ENCODE measurements at places on chromosomes 5 and 9.

DNA sequence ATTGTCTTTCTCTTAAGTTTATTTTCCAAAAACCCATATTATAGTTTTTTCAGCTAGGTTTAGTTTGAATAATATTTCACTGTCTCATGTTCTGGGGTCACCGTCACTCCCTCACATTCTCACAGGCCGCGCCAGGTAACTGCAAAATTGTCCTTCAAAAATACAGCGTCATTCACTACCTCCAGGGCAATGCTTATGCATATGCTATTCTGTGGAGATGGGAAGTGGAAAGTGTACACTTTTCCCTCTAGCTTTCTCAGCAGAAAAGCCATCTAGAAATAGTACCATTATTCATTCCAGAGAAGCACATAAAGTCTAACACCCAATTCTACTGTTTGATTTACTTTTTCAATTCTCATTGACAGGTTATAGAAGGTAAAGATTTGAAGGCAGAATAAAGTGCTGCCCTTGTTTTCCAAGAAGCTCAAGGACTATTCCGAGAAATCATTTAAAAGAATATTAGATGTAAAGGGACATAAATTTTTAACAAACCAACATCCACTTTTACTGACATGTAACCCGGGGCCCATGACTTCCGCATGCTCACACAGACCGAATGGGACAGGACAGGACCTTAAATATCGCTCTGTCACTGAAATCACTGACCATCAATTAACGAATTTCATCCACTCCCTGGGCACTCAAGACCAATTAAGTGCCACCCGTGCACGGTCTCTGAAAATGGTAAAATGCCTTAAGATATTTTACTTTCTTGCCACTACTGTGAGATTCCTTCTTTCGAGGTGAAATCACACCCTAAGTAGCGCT, 720 bp downstream of the NUDT12 start:
- DNase-seq, result no peak

DNA sequence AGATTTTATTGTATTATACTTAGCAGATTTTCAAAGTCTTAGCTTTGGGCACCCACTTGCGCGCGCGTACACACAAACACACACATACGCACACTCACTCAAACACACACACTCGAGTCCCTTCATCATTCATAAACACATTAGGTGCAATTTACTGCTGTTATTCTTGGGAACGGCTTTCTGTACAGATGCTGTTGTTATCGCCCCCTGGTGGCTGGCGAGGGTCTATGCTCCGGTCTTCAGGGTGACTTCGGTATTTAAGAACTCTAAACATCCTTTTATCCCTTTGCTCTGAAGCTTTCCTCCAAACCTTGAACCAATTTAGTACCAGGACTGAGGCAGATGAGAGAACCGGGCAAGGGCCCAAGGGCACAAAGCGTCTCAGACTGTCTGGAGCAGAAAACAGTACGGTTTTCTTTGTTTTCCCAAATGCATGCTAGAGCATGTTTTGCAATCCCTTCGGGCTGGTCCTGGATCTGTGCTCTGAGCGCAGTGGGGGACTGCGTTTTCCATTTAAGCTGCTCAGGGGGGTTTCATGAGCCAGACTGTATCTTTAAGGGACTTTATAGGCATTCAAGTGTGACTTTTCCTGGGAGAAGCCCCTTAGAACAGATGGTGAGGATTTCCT, 1.7 kb upstream of the SLIT3 start:
- peak; percentile 73 for DNase-seq

DNA sequence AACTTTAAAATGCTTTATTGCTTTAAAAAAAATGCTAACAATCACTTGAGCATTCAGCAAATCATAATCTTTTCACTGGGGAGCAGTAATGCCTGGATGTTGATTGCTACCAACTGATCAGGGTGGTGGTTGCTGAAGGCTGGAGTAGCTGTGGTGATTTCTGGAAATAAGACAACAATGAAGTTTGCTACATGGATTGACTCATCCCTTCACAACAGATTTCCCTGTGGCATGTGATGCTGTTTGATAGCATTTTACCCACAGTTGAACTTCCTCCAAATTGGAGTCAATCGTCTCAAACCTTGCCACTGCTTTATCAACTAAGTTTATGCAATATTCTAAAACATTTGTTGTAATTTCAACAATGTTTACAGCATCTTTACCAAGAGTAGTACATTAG, 83.3 kb downstream of the MLLT3 start:
- peak; percentile 13 for DNase-seq

- DNase-seq, result peak; percentile 52
These were observed 691.2 kb upstream of the CDH6 start for GRCh38 chr5:30502277-30502676.

DNA sequence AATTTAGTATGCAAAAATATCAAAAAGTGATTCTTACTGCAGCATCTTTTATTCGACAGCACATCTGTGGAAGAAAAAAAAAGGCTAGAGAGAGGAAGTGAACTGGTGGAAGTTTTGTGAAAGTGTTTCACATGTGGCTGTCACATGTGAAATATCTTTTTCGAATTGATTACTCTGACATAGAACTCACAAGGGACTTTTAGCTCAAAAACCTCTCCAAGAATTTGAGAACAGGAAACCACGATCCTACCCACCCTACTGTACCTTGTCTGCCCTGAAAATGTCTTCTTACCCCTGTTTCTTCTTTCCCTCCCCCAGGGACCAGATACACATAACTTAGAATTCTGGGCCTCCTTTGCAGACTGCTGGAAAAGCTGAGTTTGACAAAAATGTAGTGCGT, 106.5 kb upstream of the PRRC1 start:
- no peak for DNase-seq

- no peak for DNase-seq
These were observed 76.9 kb upstream of the RPS23 start for GRCh38 chr5:82355053-82355452.

DNA sequence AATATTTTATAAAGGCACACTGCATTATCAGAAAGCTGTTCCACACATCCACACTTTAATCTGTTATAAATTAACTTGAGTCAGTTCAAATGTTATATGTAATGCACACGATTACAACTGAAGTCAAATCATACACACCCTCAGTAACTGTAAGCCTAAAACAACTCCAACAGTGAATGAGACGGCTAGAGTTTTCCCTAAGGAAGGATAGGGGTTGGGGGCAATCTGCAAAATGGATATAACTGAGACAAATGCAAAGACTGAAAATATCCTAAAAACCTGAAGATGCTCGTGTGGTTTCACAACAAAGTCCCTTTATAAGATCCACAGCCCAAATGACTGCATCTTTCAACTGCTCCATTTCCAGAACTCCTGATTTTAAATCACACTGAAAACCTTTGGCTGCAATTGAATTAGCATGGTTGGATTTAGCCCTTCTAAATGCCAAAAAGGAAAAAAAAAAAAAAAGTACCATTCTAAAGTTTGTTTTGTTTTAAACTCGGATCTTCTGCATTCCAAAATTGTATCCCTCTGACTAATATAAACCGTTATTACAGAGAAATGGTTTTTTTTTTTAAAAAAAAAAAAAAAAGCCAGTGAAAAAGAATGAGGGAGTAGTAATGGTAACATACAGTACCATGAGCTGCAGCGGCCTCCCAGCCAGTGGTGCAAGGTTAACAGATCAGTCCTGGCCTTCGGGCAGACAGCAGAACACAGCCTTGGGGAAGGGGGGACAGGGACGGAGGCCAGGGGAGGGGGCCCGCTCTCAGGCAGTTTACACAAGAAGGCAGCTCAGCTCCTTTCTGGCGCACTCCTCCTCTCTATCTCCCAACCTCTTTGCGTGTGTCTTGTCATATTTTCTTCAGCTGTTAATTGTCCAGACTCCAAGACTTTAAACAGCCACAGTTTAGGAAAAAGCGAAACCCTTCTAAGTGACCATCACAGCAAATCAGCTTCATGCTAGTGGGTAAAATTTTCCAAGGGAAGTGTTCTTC, 166.1 kb downstream of the BNC2 start:
- peak; percentile 80 for DNase-seq

- no peak for DNase-seq
These were observed 412.5 kb downstream of the ELAVL2 start for GRCh38 chr9:23413541-23413940.

DNA sequence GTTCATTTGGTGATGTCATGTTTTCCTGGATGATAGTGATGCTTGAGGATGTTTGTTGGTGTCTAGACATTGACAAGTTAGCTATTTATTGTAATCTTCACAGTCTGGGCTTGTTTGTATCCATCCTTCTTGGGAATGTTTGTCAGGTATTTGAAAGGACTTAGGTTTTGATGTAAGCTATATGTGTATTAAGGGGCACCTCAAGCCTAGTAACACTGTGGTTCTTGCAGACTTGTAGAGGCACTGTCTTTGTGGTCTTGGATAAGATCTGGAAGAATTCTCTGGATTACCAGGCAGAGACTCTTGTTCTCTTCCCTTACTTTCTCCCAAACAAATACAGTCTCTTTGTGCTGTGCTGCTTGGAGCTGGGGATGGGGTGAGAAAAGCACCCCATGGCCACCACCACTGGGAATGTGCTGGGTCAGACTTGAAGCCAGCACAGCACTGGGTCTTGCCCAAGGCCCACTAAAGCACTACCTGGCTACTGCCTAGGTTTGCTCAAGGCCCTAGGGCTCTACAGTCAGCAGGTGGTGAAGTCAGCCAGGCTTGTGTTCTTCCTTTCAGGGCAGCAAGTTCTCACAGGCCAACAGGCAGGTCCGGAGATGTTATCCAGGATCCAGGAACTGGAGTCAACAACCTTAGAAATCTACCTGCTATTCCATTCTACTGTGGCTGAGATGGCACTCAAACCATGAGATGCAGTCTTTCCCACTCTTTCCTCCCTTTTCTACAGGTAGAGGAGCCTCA, 49.3 kb upstream of the GNA14 start:
- no peak for DNase-seq

DNA sequence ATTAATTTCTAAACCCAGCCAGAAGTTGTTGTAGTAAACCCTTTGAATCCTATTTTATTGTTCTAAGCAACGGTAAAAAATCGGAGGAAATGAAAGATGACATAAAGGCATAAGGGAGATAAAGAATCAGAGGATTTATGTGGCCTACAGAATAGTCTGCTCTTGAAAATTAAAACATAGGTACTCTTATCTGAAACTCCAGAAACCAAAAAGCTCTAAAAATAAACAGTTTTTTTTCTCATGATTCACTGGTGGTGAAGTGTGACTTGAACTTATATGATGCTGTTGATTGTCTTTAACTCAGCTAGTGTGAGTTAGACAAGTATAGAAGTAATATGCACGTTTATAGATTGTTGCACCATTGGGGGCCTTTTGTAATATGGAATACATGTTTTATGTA, 80.3 kb downstream of the HSD17B4 start:
- peak; percentile 10 for DNase-seq
